ENCODE measurements at places on chromosomes 4 and X.

DNA sequence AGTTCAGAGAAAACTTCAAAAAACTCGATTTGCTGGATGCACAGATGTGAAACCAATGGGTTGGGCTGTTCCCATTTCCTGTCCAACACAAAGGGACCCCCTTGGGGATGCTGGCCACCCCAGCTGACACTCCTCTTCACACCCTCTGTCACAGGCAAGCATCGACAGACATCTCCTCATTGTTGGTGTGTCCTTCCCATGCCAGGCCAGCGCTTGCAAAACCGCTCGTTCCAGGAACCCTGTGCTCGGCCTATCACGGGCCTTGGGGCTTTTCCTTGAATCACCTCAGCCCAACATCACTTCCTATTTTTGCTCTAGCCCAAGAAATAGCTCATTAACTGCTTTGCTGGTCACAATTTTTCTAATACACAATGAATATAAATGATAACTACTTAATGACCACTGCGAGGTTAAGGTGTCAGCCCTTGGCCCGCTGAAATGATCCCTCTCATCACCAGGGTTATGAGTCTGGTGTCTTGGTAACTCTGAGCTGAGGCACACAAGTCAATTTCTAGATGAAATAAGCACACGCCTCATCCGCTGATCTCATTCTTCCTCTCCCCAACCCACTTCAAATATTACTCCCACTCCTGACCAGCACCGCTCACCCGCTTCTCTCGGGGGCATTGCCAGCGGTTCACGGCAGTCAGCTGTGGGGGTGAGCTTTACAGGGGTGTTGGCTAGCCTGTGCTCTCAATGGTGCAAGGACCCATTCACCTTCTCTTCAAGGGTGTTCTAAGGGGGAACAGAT lies 32.3 kb downstream of the BCOR start:
- DNase-seq = no peak

DNA sequence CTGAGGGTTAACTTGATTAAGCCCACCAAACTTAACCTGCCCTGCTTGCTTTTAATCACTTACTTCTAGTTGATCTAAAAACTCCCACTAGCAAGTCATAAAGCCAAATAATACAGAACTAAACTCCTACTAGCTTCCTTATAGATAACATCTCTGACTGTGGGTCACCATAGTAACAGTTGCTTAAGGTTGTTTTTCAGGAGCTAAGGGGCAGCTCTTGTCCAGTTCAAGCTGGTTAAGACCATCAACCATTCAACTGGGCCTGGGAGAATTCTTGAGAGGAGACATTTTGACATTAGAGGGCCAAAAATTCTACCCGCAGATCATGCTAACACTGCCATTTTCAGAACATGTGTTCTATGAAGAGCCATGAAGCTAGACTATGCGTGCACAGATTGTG lies 67.0 kb downstream of the UCHL1 start:
- no peak for DNase-seq

GRCh38 chr4:165299399-165300060 lies 27.9 kb upstream of the MSMO1 start:
- no peak for DNase-seq

GRCh38 chr4:68630371-68630770 lies 40.1 kb downstream of the UGT2B15 start:
- no peak for DNase-seq

GRCh38 chr4:176340871-176341685 lies 21.3 kb downstream of the SPCS3 start:
- no peak for DNase-seq

DNA sequence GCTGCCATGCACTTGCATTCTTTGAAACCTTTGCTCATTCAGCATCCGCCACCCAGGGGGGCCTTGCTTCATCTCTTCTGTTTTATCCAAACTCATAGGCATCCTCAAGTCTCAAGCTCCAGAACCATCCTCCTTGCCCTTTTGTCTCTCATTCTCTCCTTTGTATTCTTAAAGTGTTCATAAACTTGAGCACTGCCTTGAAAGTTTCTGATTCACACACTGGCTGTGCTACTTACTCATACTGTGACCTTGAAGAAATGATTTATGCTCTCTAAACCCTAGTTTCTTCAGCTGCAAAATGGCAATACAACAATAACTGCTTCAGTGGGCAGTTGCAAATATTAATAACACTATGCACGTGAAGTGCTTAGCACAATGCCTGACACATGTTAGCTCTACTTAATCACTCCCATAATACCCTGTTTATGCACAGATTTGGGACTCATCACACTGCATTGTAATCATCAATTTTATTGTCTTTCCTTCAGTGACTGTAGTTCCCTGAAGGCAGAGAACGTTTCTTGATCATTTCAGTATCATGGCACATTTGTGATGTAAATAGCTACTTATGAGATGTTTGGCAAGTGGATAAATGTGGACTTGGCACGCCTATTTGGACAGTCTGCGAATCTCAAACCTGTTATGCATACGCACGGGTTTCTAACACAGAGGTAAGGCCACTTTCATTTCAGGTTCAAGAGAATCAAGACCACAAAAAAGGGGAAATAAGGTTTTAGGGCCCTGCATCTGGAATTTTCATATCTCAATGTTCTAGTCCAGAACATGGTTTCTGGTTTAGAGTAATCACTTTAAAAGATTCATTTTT lies 291.0 kb downstream of the LDB2 start:
- no peak for DNase-seq

DNA sequence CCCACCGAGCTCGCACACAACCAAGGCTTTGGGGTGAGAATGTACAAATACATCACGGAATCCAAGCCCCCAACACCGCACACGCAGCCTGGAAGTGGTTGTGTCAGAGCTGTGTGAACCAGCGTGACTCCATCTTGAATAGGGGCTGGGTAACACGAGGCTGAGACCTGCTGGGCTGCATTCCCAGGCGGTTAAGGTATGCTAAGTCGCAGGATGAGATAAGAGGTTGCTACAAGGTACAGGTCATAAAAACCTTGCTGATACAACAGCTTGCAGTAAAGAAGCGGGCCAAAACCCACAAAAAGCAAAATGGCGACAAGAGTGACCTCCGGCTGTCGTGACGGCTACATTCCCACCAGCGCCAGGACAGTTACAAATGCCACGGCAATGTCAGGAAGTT lies 258.4 kb downstream of the DHRSX start:
- no peak for DNase-seq

DNA sequence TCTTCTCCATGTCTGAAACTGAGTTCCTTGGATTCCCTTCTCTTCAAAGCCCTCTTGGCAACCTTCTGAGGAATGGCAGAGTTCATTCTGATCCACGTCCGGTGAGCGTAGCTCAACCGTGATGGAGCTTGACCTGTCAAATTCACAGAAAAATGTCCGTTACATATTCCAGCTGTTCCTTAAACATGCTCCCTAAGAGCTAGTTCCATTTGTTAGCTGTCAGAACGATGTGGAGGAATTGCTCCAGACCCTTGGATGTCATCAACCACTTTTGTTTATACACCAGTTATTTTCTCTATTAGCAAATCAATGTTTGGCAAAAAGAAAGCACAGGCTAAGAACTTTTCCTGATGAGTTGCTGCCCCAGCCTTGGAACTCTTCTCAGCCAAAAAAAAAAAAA lies 50.1 kb downstream of the NHS start:
- no peak for DNase-seq

- no peak for DNase-seq
Measured at GRCh38 chrX:153320555-153321184, 897 bp downstream of the PNMA6F start.

GRCh38 chrX:123962794-123963373 lies 1.4 kb downstream of the STAG2 start:
- DNase-seq = peak; percentile 71

DNA sequence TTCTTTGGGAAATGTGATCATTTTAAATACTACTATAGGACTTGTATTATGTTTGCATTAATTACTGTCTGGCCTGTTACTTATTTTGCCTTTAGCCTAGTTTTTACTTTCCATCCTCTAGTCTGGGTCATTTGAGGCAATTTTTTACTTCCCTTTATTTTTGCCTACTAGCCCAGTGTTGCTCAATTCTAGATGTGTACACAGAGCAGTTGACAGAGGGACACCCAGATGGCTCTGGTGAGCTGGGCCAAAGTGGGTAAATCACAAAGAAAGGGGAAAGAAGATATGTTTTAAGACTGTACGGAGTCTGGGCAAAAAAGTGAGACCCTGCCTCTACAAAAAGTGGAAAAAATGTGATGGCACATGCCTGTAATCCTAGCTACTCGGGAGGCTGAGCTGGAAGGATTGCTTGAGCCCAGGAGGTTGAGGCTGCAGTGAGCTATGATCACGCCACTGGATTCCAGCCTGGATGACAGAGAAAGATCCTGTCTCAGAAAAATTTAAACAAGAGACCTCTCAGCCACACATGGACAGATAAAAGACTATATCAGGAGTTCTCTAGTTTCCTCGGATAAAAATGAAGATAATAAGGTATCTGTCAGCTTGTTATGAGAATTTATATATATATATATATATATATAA lies 35.7 kb downstream of the APOO start:
- no peak for DNase-seq

- DNase-seq = no peak
Measured at GRCh38 chr4:67996127-67996526, 32.8 kb upstream of the TMPRSS11A start.

GRCh38 chrX:43002526-43003203 lies 224.7 kb upstream of the PPP1R2C start:
- DNase-seq = no peak

DNA sequence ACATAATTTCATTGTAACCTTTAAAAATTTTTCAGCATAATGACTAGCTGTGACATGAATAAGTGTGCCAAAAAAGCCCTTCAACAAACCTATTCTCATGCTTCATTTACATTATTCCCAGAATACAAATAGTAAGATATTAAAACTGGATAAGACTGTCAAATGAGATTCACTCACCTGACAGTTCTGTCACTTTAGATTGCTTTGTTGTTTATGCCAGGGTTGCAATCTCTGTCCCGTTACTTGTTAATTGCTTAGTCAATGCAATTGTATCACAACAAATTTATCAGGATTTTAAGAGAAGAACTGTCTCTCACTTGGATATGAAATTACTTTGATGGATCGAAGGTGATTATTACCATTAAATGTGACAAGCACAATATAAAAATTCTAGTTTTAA lies 616.0 kb upstream of the IGFBP7 start:
- no peak for DNase-seq

DNA sequence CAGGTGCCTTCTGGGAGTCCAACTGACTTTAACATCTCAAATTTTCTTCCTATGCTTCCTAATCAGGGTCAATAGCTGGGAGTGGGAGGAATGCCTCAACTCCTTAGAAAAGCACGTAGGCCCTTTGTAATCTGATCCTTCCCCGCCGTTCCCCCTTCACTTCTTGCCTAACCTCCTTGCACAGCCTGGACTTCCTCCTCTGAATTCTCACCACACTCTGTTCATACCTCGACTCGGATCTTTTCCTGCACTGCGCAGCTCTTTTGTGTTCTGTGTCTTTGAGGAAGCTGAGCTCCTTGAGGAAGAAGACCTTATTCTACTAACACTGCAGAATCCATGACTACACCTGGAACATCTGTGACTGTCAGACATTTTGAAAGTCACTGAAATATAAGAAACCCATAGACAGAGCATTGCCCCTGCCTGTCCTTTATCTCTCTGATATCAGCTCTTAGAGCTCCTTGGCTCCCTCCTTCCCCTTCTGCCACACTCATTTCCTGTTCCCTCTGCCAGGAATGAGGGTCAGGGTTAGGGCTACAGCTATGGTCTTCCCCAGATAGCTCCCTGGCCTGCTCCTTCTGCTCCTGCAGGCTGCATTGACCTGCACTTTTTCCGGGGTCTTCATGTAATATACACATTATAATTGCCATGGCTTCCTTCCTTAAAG lies 140.2 kb upstream of the LDB2 start:
- DNase-seq = no peak

DNA sequence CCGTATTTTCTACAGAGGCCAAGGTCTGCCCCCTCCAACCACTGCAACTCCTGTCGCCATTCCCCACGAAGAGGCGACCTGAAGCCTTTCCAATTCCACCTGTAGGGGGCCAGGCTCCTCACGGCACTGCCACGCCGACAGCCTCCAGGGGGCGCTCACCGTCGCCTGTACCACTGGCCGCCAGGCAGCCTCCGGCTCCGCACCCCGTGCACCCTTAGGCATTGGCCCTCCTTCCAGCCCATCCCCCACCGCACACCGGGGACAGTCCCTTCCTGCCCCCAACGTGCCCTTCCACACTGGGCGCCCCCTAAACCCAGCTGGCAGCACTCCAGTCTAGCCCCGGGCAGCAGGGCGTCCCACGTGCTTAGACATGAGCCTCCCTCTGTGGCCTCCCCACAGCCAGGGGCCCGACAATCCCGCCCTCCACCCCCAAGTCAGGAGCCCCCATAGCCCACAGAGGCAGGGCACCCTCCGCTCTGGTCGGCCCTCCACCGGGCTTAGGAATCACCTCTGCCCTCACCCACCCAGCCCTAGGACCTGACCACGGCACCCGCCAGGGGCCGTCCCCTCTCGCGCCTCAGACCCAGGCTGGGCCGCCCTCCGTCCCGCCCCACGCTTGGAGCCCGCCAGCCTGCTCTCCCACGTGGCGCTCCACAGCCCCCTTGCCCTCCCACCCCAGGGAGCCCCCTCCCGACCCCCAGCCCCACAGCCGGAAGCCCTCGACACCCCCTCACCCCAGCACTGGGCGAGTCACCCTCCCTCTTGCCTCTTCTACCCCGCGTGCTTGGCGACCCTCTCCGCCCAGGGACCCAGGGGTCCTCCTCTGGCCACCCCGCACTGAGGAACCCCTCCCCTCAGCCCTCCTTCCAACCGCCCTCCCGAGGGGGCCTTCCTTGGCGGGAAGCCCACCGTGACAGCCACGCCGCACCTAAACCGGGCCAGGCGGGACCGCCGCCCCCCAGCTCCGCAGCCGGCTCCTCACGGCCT lies 711 bp downstream of the PNMA6E start:
- peak; percentile 38 for DNase-seq

GRCh38 chr4:188728359-188728758 lies 589.1 kb downstream of the TRIML1 start:
- no peak for DNase-seq

DNA sequence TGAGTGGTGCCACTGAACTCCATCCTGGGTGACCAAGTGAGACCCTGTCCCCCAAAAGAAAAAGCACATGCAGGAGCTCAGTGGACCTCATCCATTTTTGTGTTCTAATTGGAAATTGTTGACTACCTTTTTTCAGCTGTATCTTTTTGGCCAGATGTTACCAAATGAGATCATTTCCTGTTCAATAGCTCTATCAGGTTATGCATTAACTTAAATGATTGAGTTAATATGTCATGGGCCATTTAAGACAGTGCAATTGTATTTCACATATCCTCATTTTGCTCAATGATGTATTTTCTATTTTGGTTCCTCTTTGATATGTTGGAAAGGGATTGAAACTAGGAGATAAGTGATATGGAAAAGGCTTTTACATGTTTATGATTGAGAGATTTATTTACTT lies 26.2 kb upstream of the RHOH start:
- no peak for DNase-seq

GRCh38 chr4:78517050-78517652 lies 34.4 kb upstream of the ANXA3 start:
- no peak for DNase-seq

- DNase-seq = no peak
Measured at GRCh38 chr4:77072195-77072753, 3.5 kb downstream of the CCNI start.

DNA sequence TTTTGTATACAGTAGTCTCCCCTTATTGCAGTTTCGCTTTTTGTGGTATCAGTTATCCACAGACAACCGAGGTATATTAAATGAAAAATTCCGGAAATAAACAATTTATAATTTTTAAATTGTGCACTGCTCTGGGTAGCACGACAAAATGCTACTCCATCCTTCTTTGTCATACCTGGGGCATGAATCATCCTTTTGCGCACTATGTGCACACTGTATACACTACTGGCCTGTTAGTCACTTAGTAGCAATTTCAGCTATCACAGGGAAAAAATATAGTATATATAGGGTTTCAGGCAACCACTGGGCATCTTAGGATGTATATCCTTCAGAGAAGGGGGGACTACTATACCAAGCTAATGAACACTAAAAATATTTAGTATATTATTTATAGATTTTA lies 198.8 kb upstream of the FAT4 start:
- no peak for DNase-seq
